Osteocyte (in vitro differentiated cells): ENCODE measurements at places on chromosomes 5 and 9. TPM values are rescaled to one million over a fixed set of nuclear protein-coding genes. Genes with fewer than 3 reads are reported as not detected.

The CHSY3 gene
- total RNA-seq = 19.7 and 22.0 TPM in 2 replicates

- H3K36me3 ChIP-seq = no peaks in the 10 kb centered on the region
- no peak overlapping the region for H3K4me3 ChIP-seq
- DNase-seq = no peak
- peaks cover 34% of the 10 kb centered on the region for H3K27me3 ChIP-seq
- no peaks in the 10 kb centered on the region for H3K4me1 ChIP-seq
Observed at GRCh38 chr9:107688728-107689127, 199.2 kb upstream of the KLF4 start.

- peaks cover under 1% of the 10 kb centered on the region for H3K27me3 ChIP-seq
- no peak overlapping the region for H3K4me3 ChIP-seq
- H3K27ac ChIP-seq = no peak overlapping the region
- no peaks in the 10 kb centered on the region for H3K4me1 ChIP-seq
Observed at GRCh38 chr5:36682499-36682898, 76.1 kb downstream of the SLC1A3 start.

DNA sequence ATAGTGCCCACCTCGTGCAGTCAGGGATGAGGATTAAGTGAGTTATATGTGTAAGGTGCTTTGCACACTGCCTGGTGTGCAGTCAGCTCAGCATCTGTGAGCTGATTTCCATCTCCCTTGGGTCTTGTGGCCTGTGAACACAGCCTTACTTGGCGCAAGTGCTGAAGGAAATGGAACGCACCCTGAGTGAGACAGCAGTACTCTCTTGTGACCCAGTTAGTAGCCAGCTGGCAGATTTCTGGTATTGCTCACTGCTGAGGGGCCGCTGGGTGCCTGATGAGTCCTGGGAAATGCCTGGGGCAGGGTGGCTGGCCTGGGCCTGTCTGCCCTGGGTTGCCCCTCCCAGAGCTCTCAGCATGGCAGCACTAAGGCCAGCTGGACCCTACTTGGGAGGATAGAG, 90.9 kb upstream of the BOD1 start:
- no peaks in the 10 kb centered on the region for H3K36me3 ChIP-seq
- H3K27ac ChIP-seq = peak overlapping the region; percentile 36
- H3K4me1 ChIP-seq = peaks cover 22% of the 10 kb centered on the region
- peaks cover 8% of the 10 kb centered on the region for H3K27me3 ChIP-seq
- no peak for DNase-seq
- H3K4me3 ChIP-seq = no peak overlapping the region

DNA sequence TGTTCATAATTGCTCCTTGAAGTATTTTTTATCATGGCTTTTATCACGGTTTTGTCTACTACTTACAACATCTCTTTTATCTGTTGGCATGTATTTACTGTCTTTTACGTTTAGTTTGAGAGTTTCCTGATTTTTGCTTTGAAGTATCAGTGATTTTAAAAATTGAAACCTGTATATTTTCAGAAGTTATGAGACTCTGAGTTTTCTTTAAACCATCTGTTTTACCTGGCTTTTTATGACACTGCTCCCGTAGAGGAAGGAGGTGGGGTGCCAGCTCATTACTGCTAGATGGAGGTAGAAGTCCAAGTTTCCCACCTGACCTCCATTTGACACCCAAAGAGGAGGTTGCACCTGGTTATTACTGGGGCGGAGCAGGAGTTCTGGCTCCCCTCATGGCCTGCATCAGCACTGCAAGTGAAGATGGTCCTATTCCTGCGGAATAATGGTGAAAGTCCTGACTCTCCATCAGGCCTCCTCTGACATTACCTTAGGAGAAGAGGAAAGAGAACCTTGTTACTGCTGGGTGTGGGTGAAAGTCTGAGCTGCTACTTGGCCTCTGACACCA, 10.0 kb upstream of the ZNF131 start:
- no peaks in the 10 kb centered on the region for H3K36me3 ChIP-seq
- no peaks in the 10 kb centered on the region for H3K27me3 ChIP-seq
- peaks cover 4% of the 10 kb centered on the region for H3K4me1 ChIP-seq
- H3K27ac ChIP-seq = no peak overlapping the region
- DNase-seq = no peak
- no peak overlapping the region for H3K4me3 ChIP-seq

- no peaks in the 10 kb centered on the region for H3K27me3 ChIP-seq
- no peak for DNase-seq
- no peaks in the 10 kb centered on the region for H3K4me1 ChIP-seq
- no peak overlapping the region for H3K4me3 ChIP-seq
- H3K27ac ChIP-seq = no peak overlapping the region
Observed at GRCh38 chr9:30348904-30349303, 2035.5 kb upstream of the ACO1 start.

- peaks cover 4% of the 10 kb centered on the region for H3K27me3 ChIP-seq
- no peak overlapping the region for H3K4me3 ChIP-seq
- H3K36me3 ChIP-seq = peaks cover 2% of the 10 kb centered on the region
Observed at GRCh38 chr5:124260921-124261515, 485.4 kb downstream of the ZNF608 start.

DNA sequence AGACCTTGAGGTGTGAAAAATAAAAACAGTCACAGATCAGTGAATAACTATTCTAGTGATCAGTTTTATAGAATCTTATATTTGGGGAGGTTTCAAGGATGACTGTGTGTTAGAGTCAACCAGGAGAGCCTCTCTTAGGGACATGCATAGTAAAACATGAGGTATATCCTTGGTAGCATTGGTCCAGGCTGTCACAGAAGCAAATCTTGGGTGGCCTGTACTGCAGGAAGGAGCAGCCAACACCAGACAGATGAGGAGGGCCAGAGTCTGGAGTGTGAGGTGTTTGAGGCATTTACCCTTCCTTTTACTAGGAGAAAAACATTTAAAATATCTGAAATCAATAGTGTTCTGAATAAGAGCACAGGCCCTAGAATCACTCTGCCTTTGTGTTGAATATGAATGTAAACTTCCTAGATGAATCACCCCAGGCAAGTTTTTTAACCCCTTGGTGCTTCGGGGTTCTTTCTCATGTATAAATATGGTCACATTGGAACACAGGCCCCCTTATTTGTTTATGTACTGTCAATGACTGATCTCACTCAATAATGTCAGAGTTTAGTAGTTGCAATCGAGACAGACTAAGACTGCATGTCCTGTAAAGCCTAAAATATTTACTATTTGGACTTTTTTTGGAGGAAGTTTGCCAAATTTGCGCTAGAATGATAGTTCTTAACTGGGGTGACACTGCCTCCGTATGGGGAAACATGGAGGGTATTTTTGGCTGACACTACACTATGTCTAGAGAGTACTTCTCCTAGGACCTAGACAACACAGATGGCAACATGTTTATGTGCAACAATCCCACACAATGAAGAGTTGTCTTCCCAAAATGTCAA, 416.5 kb upstream of the POU5F2 start:
- no peak for DNase-seq
- no peaks in the 10 kb centered on the region for H3K36me3 ChIP-seq
- no peak overlapping the region for H3K4me3 ChIP-seq
- H3K27me3 ChIP-seq = no peaks in the 10 kb centered on the region
- no peaks in the 10 kb centered on the region for H3K4me1 ChIP-seq
- H3K27ac ChIP-seq = no peak overlapping the region

GRCh38 chr9:14247577-14247976, 66.4 kb downstream of the NFIB start:
- H3K4me1 ChIP-seq = peaks cover 38% of the 10 kb centered on the region
- H3K27me3 ChIP-seq = no peaks in the 10 kb centered on the region
- no peak overlapping the region for H3K4me3 ChIP-seq
- no peak overlapping the region for H3K27ac ChIP-seq
- no peak for DNase-seq
